ENCODE measurements at places on chromosomes 7 and 10.

DNA sequence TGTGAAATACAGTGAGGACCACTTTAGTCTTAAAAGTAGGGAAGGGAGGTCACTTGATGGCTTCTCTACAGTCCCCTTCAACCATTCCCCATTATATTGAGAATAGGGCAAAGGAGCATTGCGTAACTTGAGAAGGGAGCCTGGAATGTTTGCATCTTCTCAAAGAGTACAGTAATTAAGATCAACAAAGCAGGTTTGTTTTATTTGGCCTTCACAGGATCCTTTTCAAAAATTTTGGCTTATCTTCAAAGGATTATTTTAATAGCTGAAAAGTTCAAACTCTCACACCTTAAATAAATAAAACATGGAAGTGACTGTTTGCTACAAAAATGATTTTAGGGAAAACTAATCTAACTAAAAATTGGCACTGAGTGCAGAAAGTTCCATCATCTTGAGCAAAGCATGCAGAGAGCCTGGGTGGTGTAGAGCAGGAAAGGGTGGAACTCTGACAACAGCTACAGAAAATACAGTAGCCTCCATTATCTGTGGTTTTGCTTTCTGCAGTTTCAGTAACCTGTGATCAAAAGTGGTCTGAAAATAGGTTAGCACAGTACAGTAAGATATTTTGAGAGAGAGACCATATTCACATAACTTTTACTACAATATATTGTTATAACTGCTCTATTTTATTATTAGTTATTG is 214.0 kb downstream of the MDFIC start:
- no peak for DNase-seq

- no peak for DNase-seq
These were observed 43.7 kb downstream of the OSBPL3 start for GRCh38 chr7:24936121-24936824.

DNA sequence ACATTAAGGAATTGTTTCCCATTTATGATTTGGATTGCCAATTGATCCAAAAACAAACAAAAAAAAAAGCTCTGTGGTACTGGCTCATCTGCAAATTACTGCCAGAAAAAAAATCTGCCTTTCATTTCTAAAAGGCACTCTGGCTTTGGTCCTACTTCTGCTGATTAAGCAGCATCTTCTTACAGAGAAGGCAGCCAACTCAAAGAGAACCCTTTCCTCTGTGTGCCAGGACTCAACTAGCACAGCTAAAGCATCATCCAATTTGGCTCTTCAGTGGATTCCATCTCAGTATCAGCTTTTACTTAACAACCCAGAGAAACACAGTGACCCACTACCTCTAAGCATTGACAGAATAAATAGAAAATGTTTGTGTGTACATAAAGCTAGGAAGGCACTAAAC is 80.6 kb downstream of the GSAP start:
- DNase-seq: no peak

GRCh38 chr7:108310351-108310750 is 145.9 kb downstream of the NRCAM start:
- DNase-seq: no peak

DNA sequence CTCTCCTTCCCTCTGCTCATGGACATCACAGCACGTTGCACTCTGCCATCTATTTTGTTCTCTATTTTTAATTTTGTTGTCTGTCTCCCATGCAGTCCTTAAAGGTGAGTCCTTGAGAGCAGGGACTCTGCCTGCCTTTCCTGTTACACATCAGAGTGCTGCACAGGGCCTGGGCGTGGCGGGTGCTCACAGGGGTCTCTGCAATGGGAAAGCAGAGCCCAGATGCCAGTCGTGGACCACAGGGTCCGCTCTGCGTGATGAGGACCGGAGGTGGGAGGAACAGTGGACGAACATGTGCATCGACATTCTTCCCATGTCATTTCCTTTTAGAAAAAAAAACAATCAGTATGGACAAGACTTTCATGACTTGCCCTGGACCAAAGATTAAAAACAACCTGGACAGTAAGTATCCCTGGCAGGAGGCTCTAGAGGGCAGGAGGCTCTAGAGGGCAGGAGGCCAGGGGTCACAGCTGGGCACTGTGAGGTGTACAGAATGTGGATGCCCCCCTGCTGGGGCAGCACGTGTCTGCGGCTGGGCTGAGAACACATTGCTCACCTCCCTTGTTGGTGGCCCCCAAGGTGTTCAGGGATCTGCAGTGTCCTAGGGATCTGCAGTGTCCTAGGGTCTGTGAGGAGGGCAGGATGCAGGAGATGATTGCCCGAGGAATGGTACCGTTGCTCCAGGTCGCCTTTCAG is 29.6 kb upstream of the ZNF488 start:
- no peak for DNase-seq

DNA sequence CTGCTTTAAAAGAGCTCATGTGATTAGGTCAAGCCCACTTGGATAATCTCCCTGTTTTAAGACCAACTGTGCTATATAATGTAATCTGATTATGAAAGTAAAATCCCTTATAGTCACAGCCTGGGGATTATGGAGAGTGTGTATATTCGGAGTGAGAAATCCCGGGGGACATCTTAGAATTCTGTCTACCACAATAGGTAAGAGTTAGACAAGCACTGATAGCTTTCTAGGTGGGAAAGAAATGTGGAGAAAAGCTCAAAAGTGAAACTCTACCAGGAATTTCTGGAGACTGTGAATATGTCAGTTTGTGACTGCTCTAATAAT is 2.9 kb upstream of the VCL start:
- DNase-seq: no peak

DNA sequence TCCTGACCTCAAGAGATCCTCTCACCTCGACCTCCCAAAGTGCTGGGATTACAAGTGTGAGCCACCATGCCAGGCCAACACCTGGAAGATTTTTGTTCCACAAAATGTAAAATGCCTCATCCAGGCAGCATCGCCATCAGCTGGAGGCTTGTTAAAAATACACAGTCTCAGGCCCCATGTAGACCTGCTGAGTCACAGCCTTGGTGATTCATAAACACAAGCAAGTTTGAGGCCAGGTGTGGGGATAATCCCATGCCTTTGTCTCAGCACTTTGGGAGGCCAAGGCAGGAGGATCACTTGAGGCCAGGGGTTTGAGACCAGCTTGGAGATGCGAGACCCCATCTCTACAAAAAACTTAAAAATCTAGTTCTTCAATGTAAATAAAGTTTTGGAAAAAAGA is 49.1 kb upstream of the FOXK1 start:
- DNase-seq: no peak

GRCh38 chr7:34165927-34166550 is 260.7 kb downstream of the BMPER start:
- no peak for DNase-seq

GRCh38 chr7:36563706-36564327 is 160.5 kb downstream of the AOAH start:
- no peak for DNase-seq

- no peak for DNase-seq
These were observed 24.1 kb upstream of the MYH16 start for GRCh38 chr7:99248391-99249095.

DNA sequence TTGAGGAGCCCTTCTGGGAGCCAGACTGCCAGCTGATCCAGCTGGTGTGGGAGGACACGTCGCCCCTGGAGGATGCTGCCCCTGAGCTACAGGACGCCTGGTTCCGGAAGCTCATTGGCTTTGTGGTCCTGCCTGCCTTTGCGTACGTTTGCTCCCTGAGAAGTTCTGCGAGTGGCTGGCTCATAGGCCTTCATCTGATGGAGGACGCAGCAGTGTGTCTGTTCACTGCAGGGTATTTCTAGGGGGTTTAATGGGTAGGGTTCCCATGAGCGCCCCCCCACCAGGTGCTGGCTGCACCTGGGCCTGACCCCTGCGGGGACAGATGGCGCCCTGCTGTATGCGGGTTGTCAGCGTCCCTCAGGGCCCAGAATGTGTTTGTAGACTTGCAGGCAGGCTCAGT is 5.0 kb downstream of the PAOX start:
- no peak for DNase-seq

DNA sequence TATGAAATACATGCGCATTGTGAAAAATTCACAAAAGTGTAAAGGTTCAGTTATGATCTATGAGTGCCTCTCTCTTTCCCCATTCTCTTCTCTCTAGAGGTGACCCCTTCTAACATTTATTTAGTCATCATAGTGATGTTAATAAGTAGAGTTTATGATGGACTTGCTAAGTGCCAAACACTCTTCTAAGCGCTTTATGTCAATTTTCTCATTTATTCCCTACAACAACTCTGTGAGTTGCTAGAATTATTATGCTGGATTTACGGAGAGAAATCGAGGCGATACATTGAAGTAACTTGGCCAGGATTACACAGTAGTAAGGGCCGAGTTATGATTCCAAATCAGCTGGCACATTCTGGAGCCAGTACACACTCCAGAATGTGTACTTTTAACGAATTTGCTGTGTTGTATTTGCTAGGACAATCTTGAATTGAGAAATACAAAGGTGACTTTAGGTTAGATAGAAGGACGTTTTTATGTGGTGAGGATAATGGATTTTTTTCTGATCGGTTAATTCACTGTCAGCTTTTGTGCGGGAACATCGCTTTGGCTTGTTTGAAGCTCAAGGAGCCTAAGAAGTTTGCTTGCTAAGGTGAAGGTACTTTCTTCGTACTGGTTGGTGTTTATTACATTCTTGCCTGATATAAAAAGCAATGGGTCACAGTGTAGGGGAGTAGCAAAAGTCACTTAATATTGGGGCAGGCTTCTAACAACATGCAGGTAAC is 1.4 kb downstream of the ATRNL1 start:
- DNase-seq: no peak

DNA sequence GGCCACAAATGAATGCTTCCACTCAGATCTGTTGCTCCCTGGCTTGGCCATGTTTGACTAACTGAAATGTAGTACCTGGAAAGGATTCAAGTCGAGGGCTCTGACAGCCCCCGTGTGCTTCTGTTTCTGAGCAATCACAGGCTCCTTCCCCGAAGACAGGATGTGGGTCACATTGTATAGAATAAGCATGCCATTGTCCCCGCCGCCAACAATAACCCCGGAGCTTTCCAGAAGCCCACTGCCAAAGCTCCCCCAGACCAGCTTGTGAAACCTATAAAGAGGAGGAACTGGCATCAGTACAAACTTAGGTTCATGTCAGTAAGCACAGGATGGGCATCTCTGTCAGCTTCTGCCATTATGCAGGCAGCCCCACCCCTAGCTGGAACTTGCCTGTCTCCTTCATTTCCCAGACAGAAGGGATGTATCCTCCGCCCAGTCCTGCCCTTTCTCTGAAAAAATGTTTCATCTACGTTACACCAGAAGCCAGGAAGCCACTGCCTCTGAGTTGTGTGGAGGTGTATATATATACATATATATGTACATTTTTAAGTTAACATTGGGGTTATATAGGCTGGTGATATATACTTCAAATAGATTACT is 10.3 kb downstream of the SEC31B start:
- no peak for DNase-seq

DNA sequence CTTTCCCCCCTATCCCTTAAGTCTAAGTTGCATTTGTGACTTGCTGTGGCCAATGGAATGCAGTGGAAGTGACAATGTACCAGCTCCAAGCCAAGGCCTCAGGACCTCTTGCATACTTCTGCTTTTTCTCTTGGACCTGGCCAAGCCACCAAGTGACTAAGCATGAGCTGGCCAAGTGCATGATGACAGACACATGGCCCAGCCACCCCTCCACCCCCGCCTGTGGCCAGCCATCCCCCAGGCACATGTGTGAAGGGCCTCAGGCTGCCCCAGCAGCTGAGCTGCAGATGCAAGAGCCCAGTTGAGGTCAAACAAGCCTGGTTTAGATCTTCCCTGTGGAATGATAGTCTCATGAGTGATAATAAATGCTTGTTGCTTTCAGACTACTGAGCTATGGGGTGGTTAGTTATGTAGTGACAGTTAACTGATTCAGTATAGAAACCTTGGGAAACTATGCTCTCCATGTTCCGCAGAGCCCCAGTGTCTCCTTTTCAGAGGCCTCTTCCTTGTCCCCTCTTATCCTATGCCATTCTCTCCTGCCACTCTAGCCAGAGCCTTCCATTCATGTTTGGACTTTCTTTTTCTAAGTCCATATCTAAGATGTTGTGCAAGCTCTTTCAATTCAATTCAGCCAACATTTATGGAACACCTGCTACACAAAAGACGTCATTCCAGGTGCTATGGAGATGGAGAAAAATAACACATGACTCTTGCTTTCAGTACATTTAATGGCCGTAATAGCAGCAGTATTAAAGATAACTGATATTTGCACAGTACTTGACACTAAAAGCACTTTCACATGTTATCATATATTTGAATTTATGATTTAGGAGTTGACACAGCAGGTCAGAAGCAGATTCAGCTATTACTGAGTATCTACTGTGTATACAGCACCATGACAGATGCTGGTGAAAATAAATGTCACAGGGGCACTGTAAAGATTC is 55.5 kb upstream of the LOXL4 start:
- DNase-seq: no peak

DNA sequence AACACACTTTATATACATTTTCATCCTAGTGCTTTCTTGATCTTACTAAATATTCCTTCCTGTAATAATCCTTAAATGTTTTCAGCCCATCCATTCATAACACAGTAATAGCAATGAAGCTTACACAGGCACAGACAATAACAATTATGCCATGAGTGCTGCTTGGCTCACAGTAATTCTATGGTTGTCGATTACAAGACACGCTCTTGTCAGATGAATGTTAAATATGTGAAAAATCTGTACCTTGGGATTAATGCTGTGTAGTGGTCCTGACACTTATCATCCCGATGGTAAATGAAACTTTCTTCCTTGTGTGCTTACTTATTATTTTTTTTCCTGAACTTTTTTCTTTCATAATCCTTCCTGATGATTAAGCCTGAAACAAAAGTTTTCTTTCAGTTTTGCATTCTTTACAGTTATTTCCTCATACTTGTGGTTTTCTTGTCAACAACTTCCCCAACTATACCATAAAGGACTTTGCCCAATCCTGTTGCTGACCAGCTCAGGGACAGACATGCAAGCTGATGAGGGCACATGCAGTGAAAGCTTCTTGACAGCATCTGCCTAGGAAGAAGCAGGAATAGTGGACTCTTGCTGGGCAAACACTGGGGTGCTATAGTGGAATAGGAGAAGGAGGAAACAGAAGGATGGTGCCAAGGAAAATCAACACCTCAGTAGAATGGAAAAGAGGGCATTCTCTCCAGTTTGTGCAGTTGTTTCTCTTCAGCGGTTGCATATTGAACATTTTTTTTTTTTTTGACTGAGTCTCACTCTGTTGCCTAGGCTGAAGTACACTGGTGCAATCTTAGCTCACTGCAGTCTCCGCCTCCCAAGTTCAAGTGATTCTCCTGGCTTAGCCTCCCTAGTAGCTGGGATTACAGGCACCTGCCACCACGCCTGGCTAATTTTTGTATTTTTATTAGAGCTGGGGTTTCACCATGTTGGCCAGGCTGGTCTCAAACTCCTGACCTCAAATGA is 6.7 kb upstream of the MGAM2 start:
- DNase-seq: no peak
